GM12878 (cell line): ENCODE measurements at places on chromosomes 4 and X.
A peak's percentile ranks its signal among the peaks of the same experiment; 100 is the strongest.

DNA sequence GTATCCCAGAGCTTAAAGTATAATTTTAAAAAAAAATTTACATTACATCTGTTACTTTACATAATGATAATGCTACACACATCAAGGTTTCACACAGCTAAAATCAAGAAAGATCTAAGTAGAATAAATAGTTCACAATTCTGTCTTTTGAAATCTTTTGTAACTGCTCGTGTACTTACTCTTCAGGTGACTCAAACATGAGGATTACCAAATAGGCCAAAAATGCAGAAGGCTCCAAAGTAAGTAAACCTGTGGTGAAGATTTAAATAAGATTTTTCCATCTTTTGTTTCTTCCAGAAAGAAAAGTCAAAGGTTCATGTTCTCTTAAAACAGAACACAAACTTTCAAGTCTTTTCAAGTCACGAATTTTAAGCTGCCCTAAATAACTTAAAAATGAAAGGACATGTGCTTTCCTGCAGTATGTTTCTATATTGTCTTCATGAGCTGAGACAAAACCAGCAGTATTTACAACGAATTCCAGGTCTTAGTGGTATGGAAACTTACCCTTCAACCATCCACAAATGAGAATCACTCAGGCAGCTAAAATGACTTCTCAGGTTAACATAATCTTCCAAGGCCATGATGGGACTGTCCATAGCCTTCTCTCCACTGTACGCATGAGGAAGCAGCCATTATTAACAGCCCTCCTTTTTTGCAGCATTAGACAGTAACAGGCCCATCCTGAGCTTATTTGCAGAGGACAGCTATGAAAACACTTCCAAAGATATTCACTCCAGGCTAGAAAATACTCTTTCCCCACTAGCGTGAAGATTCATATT, 172.8 kb upstream of the EDNRA start:
- no peak for DNase-seq

GRCh38 chr4:127139788-127140286, 492.9 kb upstream of the INTU start:
- DNase-seq: no peak

DNA sequence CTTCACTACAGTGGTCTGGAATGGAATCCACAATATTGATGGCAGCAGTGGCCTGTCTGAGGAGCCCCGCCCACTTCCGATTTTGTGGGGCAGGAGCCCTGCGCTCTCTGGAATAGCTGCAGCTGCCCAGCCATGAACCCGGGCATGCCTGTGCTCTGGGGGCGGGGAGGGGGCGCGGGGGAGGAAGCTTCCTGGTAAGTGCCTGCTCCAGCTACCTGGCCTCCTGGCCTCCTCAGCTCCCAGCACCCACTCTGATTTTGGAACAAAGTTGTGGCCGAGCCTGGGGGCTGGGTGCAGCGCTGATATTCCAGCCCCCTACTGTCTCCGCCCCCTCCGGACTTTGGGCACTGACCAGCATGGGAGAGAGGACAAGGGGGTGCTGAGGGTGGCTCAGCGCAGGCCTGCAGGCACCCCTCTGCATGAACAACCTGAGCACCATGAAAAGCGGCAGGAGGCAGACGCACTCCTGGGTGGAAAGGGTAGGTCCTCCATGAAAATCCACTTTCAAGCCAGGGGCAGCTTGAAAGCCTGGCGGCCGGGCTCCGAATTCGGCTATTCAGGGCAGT, 972.7 kb upstream of the AGA start:
- DNase-seq: no peak

DNA sequence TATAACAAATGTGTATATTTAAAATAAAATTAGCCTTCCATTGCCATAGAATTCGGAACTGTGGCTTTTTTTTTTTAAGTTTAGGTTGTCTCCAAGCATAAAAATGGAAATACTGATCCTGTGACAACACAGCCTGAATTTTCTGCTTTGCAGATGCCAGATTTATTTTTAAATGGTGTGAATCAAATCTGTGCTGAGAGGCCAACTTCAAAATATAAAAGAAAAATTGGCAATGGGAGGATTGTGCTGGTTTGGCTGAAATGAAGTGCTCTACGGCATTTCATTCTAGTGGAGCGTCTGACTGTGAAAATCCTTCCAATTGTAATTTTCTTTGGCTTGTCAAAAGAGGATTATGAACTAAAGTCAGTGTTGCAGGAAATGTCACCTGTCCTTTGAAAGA, 580.3 kb upstream of the ZFP42 start:
- no peak for DNase-seq

- DNase-seq: no peak
Observed at GRCh38 chr4:139958739-139959098, 195.3 kb downstream of the MAML3 start.

- DNase-seq: peak; percentile 9
Observed at GRCh38 chr4:54277691-54278090, 48.6 kb downstream of the PDGFRA start.

- DNase-seq: no peak
Observed at GRCh38 chr4:174259580-174259979, 23.9 kb downstream of the FBXO8 start.

DNA sequence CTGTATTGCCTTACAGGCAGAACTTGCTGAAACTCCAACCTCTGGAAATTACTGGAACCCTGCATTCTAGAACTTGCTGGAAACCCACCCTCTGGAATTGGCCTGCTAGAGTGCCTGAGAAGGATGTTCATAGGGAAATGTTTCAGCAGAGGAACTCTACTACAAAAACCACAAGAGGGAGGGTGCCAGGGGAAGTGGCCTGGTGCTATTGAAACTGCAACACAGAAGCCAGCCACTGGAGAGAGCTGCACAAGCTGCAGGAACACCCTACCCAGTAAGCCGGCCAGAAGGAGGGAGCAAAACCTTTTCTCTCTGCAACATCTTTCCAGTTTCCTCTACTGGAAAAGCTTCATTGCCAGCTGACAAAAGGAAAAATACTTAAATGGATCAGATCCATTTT, 2.5 kb upstream of the BRWD3 start:
- no peak for DNase-seq

DNA sequence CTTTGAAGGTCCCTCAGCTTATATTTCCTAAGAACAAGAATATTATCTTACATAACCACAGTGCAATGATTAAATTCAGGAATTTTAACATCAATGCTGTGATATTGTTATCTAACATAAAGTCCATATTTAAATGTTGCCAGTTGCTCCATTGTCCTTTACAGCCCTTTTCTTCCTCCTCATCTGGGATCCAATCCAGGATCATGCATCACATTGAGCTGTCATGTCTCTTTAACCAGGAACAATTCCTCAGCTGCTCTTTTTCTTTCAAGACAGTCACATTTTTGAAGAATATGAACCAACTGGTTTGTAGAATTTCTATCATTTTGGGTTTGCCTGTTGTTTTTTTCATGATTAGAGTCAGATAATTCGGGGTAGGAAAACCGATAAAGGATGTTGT, 12.0 kb downstream of the TMSB4X start:
- no peak for DNase-seq
